ENCODE measurements at places on chromosomes 7 and 10.

GRCh38 chr7:149067869-149068268 lies 22.6 kb downstream of the ZNF786 start:
- DNase-seq, result no peak

GRCh38 chr10:107728807-107729206 lies 564.3 kb upstream of the SORCS1 start:
- no peak for DNase-seq

GRCh38 chr7:4149645-4150044 lies 532.5 kb upstream of the FOXK1 start:
- no peak for DNase-seq

DNA sequence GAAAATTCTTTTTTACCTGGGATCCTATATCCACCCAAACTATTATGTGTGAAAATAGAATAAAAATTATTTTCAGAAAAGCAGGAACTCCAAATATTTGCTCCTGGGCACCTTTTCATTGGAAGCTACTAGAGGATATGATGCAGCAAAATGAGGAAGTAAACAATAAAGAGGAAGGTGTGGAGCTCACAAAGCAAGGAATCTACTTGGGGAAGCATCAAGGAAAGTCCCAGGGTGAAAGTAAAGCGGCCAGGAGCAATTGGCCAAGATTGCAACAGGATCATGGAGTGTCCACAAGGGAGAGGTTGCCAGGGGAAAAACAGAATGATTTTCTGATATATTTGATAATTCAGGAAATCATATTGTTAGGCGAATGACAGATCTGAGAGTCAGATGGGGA lies 80.8 kb downstream of the CARD11 start:
- no peak for DNase-seq

GRCh38 chr7:120741371-120742042 lies 116.4 kb downstream of the TSPAN12 start:
- no peak for DNase-seq

GRCh38 chr10:61628151-61628874 lies 34.4 kb upstream of the CABCOCO1 start:
- DNase-seq, result no peak

GRCh38 chr7:24337180-24337579 lies 53.2 kb downstream of the NPY start:
- DNase-seq, result no peak

GRCh38 chr10:36110097-36110496 lies 468.0 kb upstream of the FZD8 start:
- DNase-seq, result no peak

DNA sequence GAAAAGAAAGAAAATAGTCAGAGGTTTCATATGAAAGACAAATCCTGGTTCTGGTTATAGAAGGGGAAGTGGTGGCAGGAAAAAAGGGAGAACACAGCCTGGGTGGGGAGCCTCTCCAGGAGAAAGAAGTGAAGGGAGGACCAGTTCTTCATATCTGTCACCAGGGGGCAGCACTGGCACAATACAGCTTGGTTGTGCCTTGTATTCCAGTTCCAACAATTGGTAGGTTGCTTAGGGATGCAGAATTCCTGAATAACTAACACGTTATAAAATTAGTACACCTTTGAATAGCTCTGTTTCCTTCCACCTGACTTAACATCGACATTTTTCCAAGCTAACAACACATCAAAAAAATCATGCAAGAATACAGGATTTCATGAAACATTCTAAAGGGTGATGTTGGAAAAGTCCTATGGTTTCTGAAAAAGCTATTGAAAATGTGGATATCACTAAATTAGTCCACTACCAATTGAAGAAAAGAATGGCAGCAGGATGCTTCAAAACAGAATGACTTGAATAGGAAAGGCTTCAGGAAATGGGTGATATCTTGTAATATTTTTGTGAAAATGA lies 52.9 kb downstream of the CYP26A1 start:
- no peak for DNase-seq

DNA sequence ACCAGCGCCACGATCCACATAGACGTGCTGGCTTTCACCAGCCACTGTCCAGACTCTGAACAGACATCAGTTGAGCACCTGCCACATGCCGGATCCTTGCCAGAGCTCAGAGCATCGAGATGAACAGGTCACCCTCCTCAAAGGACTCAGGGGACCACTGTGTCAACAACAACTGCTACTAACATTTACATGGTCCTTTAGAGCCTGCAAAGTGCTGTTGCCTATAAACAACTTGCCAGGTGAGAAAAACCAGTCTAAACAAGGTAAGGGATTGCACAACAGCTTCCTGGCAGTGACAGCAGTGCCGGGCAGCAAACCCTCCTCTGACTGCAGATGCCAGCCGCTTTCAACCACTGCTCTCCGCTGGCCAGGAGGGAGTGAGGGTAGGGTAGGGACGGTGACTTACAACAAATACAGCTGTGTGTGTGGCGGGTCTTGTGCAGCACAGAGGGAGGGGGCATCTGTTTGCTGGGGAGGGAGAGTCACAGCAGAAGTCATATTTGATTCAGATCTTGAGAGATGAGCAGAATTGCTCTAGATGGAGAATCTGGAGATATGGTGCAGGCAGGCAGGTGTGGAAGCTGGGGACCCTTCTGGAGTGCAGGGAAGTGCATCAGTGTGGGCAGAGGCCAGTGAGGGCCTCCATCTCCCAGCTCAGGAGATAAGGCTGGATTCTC lies 32.8 kb upstream of the RHEB start:
- no peak for DNase-seq

GRCh38 chr7:45484094-45484493 lies 90.1 kb upstream of the ADCY1 start:
- DNase-seq, result no peak

DNA sequence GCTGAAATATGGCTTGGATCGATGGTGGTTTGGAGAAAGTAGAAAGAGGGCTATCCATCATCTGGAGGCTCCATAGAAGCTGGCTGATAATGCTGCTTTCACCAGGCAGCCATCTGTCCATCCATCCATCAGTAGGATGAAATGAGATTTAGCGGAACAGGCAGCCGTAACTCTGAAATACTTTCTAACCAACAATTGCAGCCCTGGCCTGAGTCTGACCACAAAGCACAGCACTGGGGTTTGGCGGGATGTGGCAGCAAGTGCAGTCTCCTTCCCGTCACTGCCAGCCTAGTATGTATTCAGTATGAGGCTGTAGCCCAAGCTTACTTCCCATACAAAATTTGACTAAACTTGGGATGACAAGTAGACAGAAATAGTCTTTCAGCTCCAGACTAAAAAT lies 38.0 kb downstream of the R3HCC1L start:
- DNase-seq, result no peak
